NCI-H2227 treated with DMSO at 0.1 percent for 48 hours (cell line): ENCODE measurements at places on chromosomes 13 and 19.

DNA sequence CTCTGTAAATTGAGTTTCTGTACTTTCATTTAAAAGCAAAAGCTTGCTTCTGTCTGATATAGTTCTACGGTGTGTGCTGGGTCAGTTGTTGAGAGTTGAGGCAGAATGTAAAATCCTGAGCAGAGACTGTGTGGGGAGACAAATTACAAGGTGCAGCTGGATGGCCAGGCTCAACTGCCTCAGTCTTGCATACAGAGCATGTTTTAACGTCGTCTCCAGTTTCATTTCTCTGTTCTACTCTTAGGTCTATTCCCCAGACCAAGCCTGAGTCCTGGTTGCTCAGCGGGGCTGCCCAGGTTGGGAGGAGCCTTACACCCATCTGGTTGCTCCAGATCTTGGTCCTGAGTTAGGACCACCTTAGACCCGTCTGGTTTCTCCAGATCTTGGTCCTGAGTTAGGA, 54.4 kb upstream of the MEDAG start:
- DNase-seq: no peak

GRCh38 chr19:19866611-19867248, 1.0 kb downstream of the ZNF253 start:
- no peak for DNase-seq

DNA sequence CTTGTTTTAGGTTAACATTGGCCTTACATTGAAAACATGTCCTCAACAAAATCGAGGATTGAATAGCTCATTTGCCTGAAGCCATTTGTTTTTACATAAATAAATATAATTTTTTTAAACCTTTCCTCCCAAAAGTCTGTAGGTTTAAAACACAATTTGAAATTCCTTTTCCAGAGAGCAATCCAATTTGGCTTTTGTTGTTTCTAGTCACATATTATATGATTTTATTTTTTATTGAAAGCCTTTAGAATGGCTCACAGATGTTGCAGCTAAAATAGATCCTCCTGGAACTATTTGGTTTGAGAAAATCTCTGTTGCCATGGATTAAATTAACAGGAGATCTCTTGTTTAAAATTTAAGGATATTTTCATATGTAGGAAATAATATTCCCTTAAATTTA, 512.6 kb downstream of the KLF5 start:
- no peak for DNase-seq

DNA sequence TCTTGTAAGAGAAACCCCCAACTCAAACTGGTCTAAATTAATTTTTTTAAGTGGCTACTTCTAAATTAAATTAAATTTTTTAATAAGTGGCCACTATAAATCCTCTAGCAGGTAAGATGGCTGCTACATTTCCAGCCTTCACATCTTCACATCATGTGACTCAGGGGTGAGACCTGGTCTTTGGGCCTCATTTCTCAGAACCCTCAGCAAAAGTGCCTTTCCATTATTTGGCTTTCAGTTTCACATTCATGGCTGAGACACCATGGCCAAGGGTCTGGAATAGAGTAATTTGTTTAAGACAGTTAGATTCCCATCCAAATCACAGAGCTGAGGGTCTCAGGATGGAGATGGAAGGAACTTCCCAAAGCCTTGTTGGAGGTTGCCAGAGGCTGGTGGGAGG, 47.5 kb downstream of the DCT start:
- DNase-seq: no peak

DNA sequence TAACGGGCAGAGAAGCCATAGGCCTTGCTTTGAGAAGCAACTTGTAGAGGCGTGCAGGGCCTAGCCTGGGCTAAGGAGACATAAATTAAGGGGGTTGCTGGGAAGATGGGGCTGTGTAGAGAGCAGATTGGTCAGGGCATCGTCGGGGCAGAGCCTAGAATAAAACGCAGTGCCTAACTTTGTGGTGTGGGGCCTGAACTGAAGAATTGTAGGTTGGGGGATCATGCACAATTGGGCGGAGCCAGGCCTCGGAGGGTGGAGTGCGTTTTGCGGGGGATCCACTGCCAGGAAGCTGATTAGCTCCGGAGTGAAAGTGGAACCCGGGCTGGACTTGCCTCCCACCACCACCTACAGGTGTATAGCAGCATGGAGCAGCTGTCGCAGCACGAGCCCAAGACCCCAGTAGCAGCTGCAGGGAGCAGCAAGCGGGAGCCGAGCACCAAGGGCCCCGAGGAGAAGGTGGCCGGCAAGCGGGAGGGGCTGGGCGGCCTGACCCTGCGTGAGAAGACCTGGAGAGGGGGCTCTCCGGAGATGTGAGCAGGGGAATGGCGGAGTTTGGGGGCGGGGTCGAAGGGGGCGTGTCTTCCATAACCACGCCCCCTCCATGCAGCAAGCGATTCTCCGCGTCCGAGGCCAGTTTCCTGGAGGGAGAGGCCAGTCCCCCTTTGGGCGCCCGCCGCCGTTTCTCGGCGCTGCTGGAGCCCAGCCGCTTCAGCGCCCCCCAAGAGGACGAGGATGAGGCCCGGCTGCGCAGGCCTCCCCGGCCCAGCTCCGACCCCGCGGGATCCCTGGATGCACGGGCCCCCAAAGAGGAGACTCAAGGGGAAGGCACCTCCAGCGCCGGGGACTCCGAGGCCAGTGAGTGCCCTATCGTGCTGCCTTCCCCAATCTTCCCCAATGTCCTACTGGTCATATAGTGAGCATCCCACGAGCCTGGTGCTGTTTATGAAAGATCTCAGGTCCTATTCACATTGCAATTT, 13.8 kb downstream of the DNASE2 start:
- DNase-seq: no peak

GRCh38 chr13:34816245-34816884, 125.7 kb upstream of the NBEA start:
- no peak for DNase-seq

- no peak for DNase-seq
Measured at GRCh38 chr19:42653841-42654240, 59.1 kb upstream of the CEACAM8 start.

DNA sequence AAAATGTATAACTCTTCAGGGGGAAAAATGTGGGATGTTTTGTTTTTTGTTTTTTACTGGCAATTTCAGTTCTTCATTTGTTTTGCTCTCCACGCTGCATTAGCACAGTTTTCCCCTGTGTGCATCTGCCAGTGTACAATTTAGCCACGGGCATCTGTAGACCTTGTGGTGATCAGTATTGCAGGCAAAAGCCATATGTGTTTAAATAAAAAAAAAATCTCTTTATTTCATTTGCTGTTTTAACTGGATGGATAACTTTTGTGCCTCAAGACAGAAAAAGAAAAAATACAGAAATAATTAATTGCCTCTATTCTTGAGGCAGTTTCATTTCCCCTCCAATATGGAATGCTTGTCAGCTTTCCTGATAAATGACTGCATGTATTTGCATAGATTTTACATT, 7.9 kb upstream of the MAB21L1 start:
- no peak for DNase-seq

GRCh38 chr19:16026131-16026530, 50.2 kb upstream of the TPM4 start:
- DNase-seq: no peak
